ENCODE measurements at places on chromosomes 7 and 10.

GRCh38 chr7:22565315-22565811 lies 65.4 kb upstream of the STEAP1B start:
- DNase-seq, result no peak

DNA sequence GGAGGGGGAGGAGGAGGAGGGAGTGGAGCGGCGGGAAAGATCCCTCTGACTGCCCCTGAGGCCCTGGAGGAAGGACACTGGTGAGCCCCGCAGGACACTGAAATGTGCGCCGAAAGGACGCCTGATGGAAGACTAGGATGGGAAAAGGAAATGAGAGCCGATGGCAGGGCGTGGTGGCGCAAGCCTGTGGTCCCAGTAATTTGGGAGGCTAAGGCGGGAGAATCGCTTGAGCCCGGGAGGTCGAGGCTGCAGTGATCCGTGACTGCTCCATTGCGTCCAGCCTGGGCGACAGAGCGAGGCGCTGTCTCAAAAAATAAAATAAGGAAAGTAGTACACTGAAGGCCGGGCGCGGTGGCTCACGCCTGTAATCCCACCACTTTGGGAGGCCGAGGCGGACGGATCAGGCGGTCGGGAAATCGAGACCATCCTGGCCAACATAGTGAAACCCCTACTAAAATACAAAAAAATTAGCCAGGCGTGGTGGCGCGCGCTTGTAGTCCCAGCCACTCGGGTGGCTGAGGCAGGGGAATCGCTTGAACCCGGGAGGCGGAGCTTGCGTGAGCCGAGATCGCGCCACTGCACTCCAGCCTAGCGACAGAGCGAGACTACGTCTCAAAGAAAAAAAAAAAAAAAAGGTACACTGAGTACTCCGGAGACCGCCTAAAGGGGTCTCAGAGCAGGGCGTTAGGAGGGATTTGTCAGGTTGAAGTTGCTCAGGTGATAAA lies 561 bp upstream of the HNRNPF start:
- peak; percentile 49 for DNase-seq

GRCh38 chr10:117684672-117685211 lies 142.2 kb downstream of the EMX2 start:
- DNase-seq, result no peak

DNA sequence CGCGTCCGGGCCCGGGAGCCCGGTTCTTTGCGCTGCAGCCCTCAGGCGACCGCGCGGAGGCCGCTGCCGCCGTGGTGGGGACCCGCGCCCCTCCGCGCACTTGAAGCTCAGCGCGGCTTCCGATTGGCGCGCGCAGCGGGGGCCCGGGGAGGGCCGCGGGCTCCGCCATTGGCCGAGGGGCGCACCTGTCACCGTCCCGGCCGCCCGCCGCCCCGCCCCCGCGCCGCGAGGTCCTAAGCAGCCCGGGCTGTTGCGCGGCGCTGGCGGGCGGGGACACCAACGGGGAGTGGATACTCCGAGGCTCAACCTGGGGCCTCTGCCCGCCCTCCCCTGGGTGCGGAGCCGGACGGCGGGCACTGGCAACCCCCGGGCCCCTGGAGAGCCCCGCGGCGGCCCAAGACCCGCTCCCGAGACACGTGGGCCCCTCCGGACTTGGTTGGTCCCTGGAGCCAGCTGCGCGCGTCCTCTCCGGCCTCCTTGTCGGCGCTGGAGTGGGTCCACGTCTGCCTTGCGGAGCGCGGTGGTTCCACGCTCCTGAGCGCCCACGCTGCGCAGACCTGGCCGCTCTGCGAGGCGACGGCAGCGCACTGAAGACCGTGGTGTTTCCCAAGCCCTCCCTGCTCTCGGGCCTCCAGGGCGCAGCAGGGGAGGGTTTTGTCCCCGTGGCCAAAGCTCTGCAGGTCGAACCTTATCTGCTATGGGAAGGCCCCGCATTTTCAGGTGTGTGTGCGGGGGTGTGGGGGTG lies at the start of gene MNX1:
Gene MNX1 (minus strand): TSS at position 76 of the 745 bp plus-strand sequence. CDS start 313 bp downstream, outside the sequence.
- no peak for DNase-seq
